KG1 (cell line): ENCODE measurements at places on chromosomes 6 and 20.
A peak's percentile ranks its signal among the peaks of the same experiment; 100 is the strongest.

- DNase-seq = no peak
Observed at GRCh38 chr6:28775405-28776129, 148.2 kb downstream of the TRIM27 start.

- no peak for DNase-seq
Observed at GRCh38 chr20:62064770-62065673, 659 bp downstream of the TAF4 start.

DNA sequence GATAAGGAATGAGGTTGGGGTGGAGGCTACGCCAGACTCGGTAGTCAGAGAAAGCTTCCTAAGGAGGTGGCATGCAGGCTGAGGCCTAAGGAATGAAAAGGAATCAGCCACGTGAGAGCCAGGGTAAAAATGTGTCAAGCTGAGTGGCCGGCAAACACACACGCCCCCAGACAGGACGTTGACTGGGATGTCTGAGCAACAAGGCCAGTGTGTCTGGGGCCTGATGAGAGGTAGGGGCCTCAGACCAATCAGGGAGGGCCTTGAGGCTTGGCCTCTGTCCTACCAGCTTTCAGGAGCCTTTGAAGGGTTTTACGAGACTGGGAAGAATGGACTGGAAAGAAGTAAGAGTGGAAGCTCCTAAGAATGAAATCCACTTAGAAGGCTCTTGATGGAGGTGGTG is 61.0 kb upstream of the PHACTR2 start:
- DNase-seq = no peak

GRCh38 chr6:68094070-68094469 is 541.0 kb upstream of the ADGRB3 start:
- DNase-seq = no peak

DNA sequence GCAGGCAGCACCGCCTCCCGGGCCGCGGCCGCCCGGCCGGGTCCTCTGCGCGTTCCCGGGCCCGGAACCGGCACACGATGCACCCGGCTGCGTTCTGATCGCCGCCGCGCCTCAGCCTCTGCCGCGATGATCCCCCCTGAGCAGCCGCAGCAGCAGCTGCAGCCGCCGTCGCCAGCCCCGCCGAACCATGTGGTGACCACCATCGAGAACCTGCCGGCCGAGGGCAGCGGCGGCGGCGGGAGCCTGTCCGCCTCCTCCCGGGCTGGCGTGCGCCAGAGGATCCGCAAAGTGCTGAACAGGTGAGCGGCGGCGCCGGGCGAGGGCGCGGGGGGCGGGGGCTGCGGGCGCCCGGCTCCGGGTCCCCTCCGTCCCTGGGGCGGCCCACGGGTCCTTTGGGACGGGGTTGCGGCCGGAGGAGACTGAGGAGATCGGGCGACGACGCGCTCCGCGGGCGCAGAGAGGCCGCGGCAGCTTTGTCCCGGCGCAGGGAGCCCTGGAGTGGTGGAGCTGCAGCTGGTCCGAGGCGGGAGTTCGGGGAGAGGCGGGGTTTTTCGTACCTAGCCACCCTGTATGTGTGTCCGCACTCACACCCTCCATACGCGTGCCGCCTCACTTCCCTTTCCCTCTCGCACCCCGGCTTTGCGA is 659 bp downstream of the SLC35F1 start:
- DNase-seq = no peak

DNA sequence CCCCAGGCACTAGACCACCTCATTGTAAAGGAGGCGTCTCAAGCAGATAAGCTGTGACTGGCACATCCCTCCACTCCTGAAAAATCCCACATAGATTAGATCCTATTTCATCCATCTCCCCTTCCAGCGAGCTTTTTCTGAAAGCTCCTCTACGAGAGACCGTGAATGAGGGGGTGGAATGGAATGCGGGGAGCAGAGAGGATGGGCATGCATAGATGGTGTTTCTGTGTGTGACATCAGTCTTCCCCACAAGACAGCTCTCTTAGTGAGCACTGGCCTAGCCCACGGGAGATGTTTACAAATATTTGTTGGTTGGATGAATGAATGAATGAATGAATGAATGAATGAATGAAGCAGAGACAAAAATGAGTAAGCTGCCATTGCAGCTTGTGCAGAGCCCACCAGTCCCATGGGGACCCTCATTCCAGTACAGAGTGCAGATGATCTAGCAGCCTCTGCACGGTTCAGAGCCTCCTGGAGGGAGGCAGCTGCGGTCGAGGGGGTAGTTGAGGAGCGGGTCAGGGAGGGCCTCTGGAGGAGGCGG is 98.4 kb downstream of the DLGAP4 start:
- no peak for DNase-seq

GRCh38 chr20:50815162-50815989 is 20.5 kb downstream of the BCAS4 start:
- no peak for DNase-seq

DNA sequence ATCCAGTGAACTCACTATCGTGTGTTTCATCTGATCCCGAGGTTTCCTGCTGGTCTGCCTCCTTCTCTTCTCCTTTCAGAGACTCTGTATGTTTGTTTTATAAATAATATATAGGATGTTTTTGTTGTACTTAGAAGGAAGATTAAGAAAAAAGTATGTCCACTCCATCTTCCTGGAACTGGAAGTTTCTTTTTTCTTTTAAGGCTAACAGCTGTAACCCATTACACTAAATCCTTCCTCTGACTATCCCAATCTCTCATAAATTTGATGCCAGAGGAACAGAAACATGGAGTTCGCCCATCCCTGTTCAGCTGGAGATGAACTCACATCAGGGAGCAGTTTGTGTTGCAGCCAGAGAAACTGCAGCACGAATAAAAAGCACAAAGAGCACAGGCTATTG is 20.7 kb downstream of the RIPK1 start:
- DNase-seq = no peak

DNA sequence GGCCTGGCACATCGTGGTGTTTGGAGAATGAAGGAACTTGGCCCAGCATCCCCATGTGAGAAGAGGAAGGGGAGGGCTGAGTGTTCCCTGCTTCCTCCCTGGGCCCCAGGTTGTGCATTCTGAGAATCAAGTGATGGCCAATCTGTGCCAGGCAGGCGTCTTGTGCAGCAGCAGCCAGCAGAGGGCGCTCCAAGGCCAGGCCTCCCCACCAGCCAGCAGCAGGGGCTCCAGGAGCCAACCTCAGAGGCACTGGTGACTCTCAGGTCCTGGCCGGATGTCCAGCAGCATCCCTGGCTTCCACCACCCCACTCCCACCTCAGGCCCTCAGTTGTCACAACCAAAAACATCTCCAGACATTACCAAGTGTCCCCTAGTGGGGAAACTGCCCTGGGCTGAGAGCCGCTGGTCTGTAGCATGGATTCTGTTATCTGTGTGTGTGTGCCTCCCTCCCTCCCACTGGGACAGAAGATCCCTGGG is 192.0 kb downstream of the PREX1 start:
- DNase-seq = peak; percentile 52

GRCh38 chr6:77036400-77036799 is 426.9 kb downstream of the HTR1B start:
- no peak for DNase-seq

GRCh38 chr6:75624988-75625387 is 23.3 kb downstream of the SENP6 start:
- no peak for DNase-seq

DNA sequence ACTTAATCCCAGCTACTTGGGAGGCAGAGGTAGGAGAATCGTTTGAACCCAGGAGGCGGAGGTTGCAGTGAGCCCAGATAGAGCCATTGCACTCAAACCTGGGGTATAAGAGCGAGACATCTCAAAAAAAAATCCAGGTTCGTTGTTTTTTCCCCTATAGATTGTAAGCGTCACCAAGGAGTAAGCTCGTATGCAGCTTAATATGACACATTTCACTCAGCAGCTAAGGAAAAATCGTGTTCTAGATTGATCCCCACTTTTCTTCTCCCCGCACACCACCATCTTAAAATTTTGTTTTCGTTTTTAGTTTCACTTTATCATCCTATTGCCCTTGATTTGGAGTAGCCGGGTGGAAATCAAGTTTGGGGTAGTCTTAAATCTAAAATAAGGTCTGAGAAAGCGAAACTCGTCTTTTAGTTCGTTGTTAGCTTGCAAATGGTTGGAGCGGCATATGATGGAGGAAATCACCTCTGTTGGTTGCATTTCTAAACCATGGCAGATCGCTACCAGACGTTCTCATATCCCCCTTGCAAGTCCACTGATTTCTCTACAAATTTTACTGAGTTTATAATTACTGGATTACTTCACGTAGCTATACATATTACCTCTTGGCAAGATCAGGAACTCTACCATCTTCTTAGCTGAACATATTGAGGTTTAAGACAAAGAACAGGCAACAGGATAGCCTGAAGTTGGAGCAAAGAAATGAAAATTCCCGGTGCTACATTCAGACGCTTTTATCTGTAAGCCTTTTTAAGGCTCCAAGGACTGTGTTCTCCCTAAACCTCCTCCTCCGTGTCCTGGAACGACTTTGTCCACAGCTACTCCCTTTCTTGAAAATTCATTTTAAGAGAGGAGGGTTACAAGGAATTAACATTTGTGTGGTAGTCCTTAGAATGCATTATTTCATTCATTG is 91.1 kb upstream of the BTN3A2 start:
- DNase-seq = no peak

DNA sequence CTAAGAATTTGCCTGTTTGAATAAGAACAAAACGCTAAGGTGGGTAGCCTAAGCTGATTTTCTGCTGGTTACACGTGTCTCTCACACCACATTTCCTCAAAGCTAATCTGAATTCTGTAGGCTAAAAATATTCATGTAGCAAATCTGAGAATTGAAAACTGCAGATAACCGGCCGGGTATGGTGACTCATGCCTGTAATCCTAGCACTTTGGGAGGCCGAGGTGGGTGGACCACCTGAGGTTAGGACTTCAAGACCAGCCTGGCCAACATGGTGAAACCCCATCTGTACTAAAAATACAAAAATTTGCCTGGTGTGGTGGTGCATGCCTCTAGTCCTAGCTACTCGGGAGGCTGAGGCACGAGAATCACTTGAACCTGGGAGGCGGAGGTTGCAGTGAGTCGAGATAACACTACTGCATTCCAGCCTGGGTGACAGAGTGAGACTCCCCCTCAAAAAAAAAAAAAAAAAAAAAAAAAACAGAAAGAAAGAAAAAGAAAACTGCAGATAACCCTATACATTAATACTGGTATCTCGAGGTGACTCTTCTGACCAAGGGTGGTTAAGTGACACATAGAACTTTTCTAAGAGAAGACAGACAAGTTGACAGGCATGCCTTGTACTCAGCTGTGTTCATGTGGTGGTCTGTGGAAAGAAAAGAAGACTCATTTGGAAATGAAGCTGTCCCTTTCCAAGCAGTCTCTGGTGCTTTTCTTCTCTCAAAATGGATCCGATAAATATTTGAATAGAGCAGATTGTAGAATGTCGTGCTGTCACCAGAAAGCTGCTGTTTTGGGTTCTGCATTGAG is 24.7 kb upstream of the ASXL1 start:
- DNase-seq = no peak

- no peak for DNase-seq
Observed at GRCh38 chr6:104642871-104643270, 216.8 kb downstream of the HACE1 start.

GRCh38 chr6:142567461-142567860 is 265.7 kb downstream of the ADGRG6 start:
- DNase-seq = no peak

GRCh38 chr6:131758920-131759319 is 48.1 kb upstream of the CTAGE9 start:
- DNase-seq = no peak
